ENCODE measurements at places on chromosomes 5 and 9.

DNA sequence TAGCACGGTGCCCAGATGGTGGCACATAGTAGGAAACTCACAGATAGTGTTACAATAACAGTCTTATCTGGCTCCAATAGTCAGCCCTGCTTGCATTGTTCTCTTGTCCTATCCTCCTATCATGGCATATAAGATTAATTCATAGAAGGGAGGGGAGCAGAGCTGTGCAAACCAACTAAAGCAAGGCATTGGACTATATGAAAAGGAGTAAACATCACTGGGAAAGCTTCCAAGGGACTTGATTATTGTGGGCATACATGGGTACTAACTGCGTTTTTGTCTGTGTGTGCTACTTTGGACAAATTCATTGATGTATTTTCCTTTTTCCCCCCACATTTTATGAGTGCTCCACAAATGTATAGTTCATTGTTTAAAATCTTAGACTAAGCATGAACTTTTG, 43.8 kb upstream of the C5orf47 start:
- DNase-seq: no peak

DNA sequence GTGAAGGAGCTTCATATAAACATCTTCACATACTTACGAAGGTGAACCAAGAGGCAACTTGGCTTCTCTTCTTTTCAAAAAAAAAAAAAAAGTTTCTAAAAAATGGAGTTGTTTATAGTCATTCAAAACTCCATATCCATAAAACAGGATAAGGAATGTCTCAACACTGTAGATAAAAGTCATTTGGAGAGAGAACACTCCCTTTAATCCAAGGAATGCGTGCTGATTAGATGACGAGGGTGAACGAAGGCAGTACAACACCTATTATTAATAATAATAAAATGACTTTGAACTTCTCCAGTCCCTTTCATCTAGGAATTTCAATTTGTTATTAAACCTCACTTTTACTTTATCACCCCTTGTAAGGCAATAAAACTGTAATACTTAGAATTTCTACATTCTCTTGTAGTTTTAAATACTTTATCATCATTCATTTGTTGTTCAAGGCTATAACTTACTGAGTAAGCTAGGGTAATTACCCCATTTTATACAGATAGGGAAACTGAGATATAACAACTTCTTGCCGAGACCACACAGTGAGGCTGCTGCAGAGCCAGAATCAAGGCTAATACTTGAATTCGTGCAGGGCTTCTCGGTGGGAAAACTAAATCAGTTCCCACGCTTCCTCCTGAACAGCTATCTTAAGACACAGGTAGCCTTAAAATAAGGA, 377.1 kb downstream of the EFNA5 start:
- DNase-seq: no peak

DNA sequence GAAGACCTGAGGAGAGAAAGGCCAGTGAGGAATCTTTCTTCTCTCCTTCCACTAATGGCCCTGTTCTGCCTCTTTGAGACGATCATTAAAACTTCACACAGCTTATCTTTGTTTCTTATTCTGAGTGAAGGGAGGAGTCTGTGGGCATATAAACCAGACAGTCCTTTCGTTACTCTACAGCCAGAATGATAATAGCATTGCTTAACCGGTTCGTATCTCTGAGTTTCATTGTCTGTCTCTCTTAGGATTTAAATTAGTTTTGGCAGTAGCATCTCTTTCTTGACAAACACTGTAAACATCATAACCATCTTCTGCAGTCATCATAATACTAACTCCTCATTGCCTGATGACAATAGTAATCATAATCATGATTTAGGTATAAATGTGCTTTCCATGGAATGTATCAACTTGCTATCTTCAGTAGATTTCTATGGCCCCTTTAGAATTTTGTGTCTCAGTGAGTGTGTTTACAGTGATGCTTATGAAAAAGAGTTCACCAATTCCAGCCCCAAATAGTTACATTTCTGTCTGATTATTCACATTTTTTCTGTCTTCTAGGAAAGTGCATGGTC, 618.8 kb upstream of the KLF4 start:
- DNase-seq: no peak

GRCh38 chr9:94086486-94087345, 2.5 kb downstream of the PTPDC1 start:
- no peak for DNase-seq

- no peak for DNase-seq
Measured at GRCh38 chr5:2997179-2997578, 245.7 kb upstream of the IRX2 start.

GRCh38 chr5:96297290-96297689, 135.8 kb downstream of the PCSK1 start:
- DNase-seq: no peak

DNA sequence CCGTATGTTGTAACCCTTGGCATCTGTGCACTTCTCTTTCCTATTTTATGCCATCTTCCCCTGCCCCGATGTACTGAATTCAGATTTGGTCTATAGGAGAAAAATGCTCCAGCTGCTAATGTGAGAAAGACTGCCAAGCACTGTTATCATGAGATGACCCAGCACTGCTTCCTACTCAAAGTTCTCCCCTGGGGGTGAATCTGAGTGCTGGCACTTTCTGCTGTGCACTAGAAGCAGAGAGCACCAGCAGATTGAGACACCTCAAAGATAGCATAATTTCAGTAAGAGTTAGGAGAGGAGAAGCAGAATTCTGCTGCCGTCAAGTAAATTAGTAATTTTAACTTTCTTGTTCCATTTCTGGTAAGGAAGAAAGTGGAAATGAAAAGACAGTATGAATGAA, 92.8 kb upstream of the ACOT12 start:
- DNase-seq: no peak
